ENCODE measurements at places on chromosomes 6 and 20.

- DNase-seq, result peak; percentile 0
Observed at GRCh38 chr6:138004430-138005287, 102.6 kb downstream of the PERP start.

DNA sequence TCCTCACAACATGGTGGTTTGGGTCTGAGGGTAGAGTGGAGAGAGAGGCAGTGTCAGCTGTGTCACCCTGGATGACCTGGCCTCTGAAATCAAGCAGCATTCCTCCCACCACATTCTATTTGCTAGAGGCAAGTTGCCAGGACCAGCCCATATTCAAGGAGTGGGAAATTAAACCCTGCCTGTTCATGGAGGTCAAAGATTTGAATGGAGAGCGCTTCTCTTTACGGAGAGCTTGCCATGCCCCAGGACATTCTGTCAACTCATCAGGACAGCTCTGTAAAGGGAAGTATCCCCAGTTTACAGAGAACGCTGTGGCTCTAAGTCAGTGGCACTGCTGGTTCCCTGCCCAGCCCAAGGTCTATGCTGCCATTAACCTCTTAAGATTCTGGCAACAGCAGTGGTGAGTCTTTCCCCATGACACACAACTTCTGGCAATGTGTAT lies 90.0 kb upstream of the INSM1 start:
- peak; percentile 44 for DNase-seq

DNA sequence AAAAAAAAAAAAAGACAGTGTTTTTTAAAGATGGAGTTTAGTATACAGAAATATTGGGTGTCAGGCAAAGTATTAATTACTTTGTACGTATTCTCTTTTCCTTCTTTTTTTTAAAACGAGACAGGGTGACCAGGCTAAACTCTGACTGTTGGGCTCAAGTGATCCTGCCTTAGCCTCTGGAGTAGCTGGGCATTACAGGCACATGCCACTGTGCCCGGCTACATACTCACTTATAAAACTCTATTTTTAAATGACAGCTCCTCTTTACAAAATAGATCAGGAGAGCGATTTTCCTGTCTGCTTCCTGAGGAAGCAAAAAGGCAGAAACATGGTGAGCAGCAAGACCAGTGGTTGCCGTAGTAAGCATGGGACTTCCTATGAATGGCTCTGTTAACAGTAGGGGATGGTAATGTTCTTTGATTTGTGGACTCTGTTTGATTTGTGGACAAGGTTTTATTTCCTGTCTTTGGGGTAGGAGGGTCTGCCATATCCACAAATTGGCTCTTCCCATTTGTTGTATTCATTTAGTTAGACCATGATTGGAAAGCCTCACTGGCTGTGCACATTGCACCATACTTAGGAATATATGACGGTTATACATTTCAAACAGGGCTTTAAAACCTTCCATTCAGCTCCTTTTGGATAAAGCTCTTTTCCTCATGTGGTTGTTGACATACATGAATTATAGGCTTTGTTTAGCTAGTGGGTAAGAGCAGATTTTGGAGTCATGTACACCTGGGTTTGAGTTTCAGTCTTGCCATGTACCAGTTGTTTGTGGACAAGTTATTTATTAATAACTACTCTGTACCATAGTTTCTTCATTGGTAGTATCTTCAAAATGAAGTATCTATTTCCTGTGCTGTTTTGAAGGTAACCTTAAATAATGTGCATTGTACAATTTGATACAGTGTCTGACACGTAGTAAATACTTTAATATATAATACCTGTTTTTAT lies 45.1 kb downstream of the PTPRA start:
- no peak for DNase-seq

DNA sequence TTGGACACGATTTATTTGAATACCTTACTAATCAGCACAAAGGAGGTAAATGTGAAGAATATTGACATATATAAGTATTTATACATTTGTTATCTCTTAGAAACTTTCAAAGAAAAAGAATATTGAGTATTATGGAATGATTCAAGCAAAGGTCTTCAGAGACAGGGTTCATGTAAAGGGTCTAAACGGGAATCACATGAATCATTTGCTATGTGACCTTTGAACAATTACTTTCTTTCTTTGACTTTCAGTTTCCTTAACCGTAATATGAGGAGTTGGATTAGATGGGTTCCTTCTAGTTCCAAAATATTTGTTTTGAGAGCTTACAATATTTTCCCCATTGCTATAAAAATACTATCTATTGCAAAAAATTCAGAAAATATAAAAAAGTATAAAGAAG lies 14.3 kb downstream of the ENPP1 start:
- DNase-seq, result no peak

- no peak for DNase-seq
Observed at GRCh38 chr20:1434571-1435336, 31.9 kb downstream of the NSFL1C start.

DNA sequence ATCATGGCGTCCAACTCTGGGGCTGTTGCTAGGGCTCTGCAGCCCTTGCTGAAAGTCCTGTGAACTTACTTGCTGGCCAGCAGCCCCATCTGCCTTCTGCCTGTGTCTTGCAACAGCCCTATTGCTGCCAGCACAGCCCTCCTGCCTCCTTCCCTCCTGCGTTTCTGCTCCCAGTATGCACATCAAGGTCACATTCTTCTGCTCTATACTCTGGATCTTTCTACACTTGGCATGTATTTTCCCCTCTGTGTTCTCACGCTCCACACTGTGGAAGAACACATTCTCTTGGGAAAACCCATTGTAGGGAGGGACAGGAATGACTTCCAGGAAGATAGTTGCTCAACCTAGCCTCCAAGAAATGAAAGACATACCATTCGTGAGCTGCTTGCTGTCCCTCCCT lies 80.9 kb upstream of the PHACTR2 start:
- no peak for DNase-seq

GRCh38 chr6:2103765-2104523 lies 141.5 kb downstream of the GMDS start:
- peak; percentile 12 for DNase-seq

DNA sequence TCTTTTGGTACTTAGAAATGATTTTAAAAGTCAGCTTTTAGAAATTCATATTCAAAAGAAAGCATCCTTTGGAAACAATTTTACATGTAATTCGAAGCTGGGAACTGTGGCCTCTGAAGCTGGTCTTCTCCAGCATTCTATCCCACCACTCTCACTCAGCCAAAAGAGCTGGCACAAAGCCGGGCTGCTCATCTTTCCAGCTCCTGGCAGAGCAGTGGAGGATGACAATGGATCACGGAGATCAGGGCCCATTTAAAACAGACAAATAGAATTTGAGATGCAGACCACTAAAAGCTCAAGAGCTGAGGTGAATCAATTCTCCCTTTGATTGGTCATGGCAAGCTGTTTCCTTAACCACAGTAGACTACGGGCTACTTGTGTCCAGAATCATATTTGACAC lies 60.6 kb downstream of the OTOR start:
- peak; percentile 77 for DNase-seq

DNA sequence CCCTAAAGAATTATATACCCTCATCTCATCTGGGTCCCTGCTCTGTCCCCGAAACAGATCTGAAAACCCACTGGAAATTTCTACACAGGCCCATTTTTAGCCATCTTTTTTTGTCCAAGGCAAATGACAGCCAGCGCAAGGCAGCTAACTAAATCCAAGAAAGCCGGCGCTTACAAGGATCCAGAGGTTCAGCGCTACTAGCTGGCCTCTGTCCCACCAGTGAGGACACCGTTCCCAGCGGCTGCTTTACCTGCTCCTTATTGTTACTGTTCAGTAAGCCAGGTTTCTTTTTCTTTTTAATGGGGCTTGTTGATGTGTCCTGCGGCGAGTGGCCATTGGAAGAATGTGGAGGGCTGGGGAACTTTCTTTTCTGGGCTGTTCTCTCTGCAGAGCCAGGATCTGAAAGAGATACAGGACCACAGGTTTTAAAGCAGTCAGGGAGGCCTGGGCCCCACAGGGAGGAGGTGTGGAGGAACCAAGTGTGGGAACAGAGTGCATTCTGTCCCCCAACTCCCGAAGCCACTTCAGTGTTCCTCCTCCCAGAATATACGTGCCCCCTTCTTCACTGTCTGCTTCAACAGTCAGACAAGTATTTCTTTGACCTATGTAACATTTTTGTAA lies 46.6 kb downstream of the ZMYND8 start:
- DNase-seq, result no peak

DNA sequence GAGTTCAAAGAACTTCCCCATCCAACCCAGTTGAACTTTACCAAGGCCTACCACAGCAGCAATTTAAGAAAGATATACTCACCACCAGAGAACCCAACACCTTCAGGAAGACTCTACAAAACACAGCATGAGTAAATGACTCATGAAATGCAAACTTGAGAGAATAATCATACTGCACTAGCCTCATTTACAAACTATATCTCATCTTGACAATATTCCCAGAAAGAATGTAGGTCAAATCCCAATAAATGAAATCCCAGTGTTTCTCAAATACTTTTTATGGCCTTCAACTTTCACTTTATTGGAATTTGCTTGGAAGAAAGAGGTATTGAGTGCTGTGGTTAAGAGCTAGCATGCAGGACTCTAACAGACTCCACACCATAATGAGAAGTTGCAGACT lies 60.0 kb downstream of the FYN start:
- no peak for DNase-seq

DNA sequence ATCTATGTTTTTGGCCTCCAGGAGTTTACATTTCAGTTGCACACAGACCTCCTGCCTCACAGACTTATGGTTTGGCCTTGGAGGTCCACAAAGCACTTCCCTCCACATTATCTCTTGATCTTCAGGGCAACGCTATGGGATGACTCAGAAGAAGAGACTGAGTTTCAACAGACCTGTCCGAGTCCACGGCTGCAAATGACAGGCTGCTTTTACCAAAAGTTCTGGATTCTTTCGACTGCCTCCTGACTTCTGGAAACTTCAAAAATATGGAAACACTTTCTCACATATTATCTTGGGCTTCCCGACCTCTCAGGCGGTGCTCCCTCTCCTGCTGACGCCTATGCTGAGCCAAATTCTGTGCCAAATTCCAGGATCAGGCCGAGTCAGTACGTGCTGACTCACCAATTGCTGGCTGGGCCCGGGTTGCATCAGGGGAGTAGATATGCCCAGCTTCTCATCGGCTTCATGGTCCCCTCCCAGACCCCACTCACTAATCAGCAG lies 190.2 kb downstream of the BMP7 start:
- no peak for DNase-seq

All from NCI-H1092 treated with DMSO at 0.1 percent for 48 hours (cell line).